B cell (primary cell): ENCODE measurements at places on chromosomes 12 and 14. TPM values are rescaled to one million over a fixed set of nuclear protein-coding genes. Genes with fewer than 3 reads are reported as not detected.

GRCh38 chr14:23365732-23366425, 907 bp upstream of the EFS start:
- DNase-seq: no peak

- DNase-seq: no peak
These were observed 15.7 kb downstream of the PLEKHG7 start for GRCh38 chr12:92718483-92718990.

GRCh38 chr12:121570467-121571283, 10.1 kb downstream of the KDM2B start:
- no peak for DNase-seq

GRCh38 chr12:63918800-63919300, 74.3 kb downstream of the SRGAP1 start:
- no peak for DNase-seq

DNA sequence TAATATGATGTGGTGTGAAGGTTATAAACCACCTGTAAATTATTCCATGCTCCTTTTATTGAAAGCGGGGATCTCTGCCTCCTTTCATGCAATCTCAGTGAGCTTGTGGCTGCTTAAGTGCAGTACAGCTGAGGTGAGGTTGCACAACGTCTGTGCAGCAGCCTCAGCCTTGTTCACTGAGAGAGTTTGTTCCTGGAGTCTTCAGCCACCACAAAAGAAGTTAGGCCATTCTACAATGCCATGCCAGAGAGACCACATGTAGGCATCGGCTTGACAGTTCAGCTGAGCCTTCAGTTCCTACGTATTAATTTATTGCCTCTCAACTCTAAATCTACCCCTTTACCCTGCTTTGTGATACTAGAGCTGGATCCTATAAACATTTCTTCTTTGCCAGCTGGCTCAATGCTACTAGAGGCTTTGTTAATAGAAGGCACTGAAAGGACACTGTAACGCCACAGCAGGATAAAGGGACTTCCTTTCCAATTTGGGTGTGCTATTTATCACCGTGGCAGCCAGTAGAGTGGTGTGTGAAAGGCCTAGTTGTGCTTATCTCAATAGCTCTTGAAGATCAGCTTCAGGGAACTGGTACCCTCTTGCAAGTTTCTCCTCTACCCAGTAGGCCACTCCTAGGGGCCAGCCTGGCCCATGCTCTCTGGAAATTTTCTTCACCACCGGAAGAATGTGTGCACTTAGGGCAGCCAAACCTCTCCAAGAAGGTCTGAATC, 337.7 kb downstream of the IPO8 start:
- DNase-seq: no peak

- DNase-seq: peak; percentile 11
These were observed 33.1 kb downstream of the C12orf42 start for GRCh38 chr12:103462675-103463074.

- no peak for DNase-seq
These were observed 2.3 kb downstream of the CDK17 start for GRCh38 chr12:96397756-96398423.

GRCh38 chr14:75344411-75344810, 65.8 kb downstream of the FOS start:
- DNase-seq: no peak

DNA sequence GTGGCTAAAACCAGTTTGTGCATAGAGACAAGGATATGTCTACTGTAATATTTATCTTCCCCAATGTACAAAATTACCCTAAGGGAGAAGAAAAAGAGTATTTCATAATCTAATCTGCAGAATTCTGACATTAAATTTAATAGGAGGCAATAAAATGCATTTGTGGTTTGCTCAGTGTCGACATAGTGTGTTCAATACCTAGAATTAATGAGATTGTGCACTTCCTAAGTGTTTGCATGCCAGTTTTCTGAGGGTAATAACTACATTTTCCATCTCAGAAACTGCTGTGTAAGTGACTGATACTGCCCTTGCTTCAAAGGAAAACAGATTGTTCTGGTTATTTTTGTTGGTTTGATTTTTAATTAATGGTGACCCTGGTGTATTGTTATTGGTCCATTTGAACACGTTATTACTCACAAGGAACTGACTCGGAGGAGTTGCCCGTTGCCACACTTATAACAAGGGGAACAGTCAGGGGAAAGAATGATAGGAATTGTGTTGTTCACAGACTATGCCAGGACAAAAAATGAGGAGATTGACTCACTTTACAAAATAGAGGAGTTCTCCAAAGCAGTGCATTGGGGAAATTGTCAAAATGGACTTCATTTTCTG, 960.3 kb upstream of the TMEM132C start:
- DNase-seq: no peak

DNA sequence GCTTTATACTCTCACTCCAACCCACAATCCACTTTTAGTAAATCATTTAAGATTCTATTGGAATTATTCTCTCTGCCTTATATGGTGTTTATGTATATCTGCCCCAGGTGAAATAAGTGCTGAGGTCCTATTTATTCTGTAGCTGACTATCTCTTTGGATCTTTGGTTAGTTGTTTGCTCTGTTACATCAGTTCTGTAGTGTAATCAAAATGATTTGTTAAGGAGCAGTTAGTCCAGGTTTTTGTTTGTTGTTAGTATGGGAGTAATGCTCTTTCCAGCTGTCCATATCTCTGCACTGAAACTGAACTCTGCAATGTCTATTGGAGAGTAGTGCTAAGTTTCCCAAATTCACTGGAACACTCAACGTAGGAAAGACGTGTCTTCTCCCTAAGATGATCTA, 615.8 kb downstream of the SNAPC1 start:
- DNase-seq: no peak

- no peak for DNase-seq
These were observed 10.4 kb downstream of the RHOJ start for GRCh38 chr14:63214417-63215196.

DNA sequence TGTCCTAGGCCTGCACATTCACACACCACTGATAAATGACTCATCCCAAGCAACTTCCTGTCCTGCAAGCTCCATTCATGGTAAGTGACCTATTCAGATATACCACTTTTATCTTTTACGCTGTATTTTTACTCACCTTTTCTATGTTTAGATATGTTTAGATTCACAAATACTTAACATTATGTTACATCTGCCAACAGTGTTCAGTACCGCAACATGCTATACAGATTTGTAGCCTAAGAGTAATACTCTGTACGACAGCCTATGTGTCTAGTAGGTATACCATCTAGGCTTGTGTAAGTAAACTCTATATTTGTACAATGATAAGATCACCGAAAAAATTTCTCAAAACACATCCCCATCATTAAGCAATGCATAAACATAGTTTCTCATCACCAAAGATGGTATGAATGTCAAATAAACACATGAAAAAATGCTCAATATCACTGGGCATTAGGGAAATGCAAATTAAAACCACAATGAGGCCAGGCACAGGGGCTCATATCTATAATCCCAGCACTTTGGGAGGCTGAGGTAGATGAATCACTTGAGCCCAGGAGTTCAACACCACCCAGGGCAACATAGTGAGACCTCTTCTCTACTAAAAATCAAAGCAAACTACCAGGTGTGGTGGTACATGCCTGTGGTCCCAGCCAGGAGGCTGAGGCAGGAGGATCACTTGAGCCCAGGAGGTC, 20.7 kb downstream of the ATXN2 start:
- no peak for DNase-seq

- DNase-seq: no peak
These were observed 19.2 kb downstream of the GPHB5 start for GRCh38 chr14:63299351-63300110.

- no peak for DNase-seq
These were observed 550.7 kb downstream of the SLC6A15 start for GRCh38 chr12:84361651-84362551.

DNA sequence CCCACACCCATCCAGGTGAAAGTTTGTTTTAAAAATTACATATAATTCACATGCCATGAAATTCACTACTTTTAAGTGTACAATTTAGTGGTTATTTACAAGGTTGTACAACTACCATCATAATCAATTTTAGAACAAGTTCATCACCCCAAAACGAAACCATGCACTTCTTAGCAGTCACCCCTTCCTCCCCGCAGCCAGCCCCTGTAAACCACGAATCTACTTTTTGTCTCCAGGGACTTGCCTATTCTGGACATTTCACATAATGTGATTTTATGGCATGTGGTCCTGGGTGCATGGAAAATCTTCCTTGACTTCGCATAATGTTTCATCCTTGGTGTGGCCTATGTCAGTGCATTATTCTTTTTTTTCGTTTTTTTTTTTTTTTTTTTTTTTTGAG, 19.2 kb upstream of the TRAF3 start:
- DNase-seq: no peak

GRCh38 chr12:49582850-49583249, 14.9 kb upstream of the MCRS1 start:
- no peak for DNase-seq

- DNase-seq: peak; percentile 78
These were observed at the start of gene ZFHX2 for GRCh38 chr14:23551266-23552028. ZFHX2 (minus strand) TSS chr14:23551765; CDS start chr14:23535325, 16,440 bp downstream.

DNA sequence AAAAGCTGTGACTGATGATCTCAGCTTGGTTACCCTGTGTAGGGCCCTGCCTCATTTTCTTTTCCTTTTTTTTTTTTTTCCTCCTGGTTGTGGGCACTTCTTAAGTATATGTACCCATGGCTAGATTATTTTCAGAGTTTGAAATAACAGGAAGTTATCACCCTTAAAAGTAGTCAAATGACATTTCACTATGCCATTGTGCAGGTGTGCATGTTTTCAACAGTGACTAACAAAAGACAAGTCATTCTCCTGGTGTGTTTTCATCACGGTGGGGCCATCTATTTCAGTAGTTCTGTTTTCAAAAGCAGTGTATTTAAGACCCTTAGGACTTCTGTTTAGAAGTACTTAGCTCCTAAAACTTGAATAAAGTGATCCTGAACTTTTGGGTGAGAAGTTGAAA, 15.0 kb downstream of the GABARAPL1 start:
- DNase-seq: no peak

GRCh38 chr12:129606239-129606638, 297.6 kb downstream of the TMEM132D start:
- DNase-seq: no peak

- no peak for DNase-seq
These were observed 215.1 kb downstream of the LRRK2 start for GRCh38 chr12:40439771-40440492.

Gene ACSS3
- total RNA-seq: not detected in 2 replicates

Gene DLK1
- total RNA-seq: not detected in 2 replicates

Gene VTI1B
- total RNA-seq: 58.8 and 58.9 TPM in 2 replicates

Gene MAP3K9
- total RNA-seq: 20.2 and 23.5 TPM in 2 replicates

Gene KRT74
- not detected in 2 replicates for total RNA-seq

Gene RASAL1
- 11.0 and 13.9 TPM in 2 replicates for total RNA-seq

Gene TXNDC16
- 5.2 and 7.0 TPM in 2 replicates for total RNA-seq

Gene SRRM4
- total RNA-seq: not detected in 2 replicates

Gene SERPINA1
- total RNA-seq: 0.69 TPM in 1 of 2 replicates, not detected in the other

Gene ADCY6
- total RNA-seq: not detected in 2 replicates

Gene TAS2R42
- total RNA-seq: not detected in 2 replicates

Gene ITGA7
- 2.4 and 2.7 TPM in 2 replicates for total RNA-seq

Gene MYF5
- total RNA-seq: not detected in 2 replicates

Gene SYNE3
- total RNA-seq: 76.1 and 79.5 TPM in 2 replicates

Gene ENDOU
- not detected in 2 replicates for total RNA-seq
